ENCODE measurements at places on chromosomes 6 and 20.

- no peak for DNase-seq
These were observed 44.8 kb downstream of the POPDC3 start for GRCh38 chr6:105135056-105135455.

DNA sequence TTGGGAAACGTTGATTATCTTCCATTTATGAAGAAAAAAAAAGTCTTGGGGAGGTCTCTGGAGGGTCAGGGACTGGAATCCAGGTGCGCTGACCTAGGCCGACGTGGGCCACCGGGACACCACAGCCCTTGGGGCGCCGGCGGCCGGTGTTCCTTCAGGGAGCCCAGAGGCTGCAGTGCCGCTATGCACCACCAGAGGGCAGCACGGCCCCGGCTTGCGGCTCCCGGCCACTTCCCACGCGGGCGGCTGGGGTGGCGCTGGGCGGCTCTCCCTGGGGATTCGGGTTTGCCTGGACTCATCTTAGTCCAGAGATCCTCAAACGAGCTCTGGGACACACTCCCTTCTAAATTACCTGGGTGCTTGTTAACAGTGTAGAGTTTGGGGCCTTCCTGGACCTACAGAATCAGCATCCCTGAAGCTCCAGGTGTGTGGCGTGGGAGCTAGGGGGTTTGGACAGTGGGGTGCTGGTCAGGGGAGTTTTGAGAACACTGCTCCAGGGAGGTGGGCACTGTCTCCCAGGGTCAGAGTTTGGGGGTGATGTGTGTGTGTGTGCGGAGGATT lies 23.0 kb upstream of the GTSF1L start:
- peak; percentile 48 for DNase-seq

DNA sequence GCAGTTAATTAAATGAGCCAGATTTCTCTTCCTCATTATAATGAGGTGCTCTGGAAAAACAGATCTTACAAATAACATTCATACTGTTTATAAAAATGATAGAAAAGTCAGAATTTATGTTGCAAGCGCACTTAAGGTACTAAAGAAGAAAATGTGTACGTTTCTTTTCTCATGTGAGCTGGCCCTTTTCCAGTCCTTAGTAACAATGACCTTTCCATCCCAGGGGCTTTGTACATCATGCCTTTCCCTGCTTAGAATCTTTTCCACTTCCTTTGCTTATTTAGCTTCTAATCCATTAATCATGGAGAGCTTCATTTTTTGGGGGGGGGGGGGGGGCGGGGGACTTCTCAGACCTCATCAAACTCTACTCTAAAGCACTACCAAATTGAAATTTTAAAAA lies 4.8 kb downstream of the FBXO5 start:
- no peak for DNase-seq

DNA sequence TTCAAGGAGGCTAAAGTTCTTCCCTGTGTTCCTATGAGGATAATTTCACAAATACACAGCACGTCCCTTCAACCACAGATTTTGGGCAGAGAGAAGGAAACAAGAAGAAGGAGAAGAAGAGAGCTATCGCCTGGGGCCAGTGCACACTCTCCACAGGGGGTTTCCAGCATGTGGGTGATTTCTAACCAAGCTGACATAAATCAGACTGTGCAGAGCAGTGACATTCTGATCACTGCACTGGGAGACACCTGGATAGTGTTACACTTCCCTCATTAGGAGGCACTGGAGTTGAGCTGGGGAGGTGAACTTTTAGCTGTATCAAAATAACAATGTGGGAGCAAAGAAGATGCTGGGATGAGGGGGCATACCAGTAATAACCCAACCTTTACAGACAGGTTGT lies 71.8 kb upstream of the CENPW start:
- DNase-seq = no peak

GRCh38 chr6:69841862-69842261 lies 24.5 kb upstream of the COL19A1 start:
- DNase-seq = no peak

DNA sequence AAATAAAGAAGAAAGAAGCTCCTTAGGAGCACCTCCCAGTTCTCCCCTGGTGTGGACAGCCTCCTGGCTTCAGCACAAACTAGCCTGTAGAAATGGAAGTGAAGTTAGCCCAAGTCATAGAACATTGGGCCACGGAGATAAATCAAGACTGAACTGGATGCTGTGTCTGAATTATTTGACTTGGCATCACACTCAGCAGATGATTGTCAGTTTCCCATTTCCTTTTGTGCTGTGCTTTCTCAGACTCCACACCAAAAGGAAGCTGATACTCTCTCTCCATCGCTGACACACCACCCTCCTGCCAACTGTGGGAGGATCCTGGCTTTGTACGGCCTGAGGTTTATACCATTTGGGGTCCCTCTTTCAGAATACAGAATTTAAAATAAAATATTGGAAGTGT lies 209.8 kb downstream of the TFAP2A start:
- DNase-seq = no peak

DNA sequence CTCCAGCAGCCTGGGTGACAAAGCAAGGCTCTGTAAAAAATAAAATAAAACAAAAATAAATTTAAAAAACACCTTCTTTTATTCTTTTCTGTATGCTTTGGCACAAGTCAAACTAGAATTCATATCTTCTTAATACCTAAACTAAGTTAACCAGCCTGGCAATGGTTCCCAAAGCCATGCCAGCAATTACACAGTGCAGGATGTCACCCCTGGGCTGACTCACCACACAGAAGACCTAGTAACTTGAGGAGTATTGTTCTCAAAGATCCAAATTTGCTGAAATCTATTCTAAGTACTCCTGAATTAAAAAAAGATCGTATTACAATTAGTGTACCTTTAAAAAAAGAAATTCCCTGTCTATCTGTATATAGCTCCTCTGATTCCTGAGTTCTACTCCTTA lies 162.7 kb upstream of the SGK1 start:
- no peak for DNase-seq

DNA sequence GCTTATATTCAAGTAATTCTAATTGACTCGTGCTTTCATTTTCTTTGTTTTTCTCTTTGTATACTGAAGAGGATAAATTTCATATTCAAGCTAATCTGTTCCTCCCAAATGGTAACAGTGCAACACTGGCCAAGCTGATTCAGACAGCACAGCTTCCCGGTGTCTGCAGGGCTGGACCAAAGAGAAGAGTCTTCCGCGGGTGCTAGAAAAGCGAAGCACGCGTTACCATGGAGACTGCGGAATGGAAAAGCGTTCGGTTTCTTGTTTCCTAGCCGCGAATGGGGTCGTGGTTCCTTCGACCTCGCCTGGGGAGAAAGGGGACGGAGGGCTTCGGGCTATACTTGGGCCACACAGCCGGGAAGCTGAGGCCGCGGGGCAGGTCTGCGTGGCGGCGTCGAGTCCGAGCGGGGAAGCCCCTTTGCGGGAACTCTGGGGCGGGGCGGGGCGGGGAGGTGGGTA lies 6.2 kb upstream of the ZNF311 start:
- peak; percentile 18 for DNase-seq

- DNase-seq = no peak
These were observed 212.9 kb upstream of the PMEPA1 start for GRCh38 chr20:57922706-57923105.

- DNase-seq = no peak
These were observed 560 bp downstream of the YTHDF1 start for GRCh38 chr20:63215101-63216040.

GRCh38 chr20:46358346-46359058 lies 47.9 kb downstream of the ELMO2 start:
- no peak for DNase-seq

DNA sequence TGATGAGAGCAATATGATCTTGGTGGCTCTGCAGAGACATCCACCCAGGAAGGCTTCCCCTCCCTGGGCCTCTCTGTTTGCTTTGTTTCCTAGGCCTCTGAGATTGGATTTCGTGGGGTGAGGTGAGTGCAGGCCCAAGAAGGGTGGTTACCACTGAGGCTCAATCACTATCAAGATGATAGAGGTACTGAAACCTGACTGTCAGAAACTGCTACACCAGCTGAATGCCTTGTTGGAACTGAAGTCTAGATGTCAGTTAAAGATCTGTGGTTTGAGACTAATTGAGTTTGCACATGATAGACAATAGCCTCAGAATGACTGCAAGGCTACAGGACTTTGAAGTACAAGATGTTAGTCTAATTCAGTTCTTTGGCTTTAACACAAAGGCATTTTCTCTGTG lies 15.2 kb downstream of the VNN1 start:
- DNase-seq = no peak

DNA sequence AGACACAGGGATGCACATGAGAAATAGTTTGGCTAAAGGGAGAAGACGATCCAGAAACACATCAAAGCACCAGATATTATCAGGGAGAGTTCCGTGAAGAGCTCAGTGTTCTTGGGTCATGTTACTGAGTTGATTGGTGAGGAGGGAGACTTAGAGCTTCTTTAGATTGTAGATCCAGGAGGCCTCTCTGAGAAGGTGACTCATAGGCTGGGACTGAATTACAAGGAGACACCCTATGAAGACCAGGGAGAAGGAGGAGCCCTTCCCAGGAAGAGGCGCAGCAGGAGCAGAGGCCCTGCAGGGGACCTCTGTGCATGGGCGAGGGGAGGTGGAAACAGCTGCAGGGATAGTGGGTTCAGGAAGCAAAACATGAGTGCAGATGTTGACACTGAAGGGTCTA lies 196.5 kb downstream of the SLC24A3 start:
- DNase-seq = no peak

DNA sequence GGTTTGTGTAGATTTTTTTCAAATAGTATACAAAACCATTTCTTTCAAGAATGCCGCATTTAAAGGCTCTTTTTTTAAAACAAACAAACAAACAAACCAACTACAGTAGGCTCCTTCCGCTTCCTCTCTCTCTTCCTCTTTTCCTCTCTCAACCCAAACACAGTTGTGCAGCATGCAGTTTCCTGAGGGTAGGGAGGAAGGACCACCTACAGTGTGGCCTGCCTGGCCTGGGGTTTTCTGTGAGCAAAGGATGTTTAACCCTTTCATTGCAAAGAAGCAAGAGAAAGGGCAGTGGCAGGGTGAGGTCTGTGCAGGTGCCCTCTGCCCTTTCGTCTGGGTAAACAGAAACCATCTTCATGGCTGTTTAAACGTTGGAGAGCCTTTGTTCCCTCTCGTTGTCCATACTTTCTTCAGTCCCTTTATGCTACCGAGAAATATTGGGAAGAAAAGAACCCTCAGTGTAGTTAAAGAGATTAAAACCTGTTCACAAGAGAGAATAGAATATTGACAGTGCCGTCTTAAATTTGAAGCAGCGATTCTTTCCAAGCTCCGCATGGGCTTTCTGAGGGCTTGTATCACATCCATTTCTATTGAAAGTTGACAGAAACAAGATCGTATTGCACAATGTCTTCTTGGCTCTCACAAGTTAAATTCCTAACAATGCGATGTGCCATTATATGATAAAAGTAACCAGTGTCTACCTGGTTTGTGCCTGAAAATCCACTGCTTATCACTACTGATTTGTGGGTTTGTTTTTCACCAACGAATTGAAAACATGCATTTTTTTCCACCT lies 215.5 kb upstream of the SNX9 start:
- no peak for DNase-seq

DNA sequence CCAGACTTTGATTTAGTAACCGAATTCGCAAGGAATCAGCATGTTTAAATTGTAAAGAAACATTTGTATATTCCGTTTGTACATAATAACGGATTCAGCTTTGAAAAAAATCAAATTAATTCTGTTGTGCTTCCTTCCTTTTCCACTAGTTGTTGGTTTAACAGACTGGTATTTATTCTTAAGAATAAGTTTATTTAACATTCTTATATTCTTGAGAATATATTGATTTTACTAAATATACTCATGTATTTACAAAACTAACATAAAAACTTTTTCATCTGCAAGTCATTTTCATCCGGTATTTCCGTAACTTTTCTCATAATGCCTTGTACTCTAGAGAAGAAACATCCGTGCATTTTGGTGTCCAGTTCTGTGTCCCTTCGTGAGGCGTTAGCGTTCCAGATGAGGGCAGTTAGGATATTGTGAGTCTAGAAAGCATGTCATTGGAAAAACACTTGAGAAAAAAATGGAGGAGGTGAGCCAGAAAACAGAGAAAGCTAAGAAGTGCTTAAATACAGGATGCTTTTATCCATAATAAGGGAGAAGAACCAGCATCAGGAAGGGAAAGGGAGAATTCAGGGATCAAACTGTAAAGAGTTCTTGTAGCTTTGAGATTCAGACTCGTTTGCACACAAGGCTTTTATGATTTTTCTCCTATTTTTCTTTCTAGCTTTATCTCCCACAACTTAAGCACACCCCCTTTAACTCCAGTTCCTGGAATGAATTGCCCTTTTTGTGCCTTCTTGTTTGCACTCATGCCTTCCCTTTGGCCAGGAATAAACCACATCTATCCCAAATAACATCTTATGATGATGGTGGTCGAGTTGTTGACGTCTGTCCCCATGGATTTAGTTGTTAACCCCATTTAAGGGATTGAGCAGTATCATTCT lies 1.8 kb downstream of the WRNIP1 start:
- no peak for DNase-seq

DNA sequence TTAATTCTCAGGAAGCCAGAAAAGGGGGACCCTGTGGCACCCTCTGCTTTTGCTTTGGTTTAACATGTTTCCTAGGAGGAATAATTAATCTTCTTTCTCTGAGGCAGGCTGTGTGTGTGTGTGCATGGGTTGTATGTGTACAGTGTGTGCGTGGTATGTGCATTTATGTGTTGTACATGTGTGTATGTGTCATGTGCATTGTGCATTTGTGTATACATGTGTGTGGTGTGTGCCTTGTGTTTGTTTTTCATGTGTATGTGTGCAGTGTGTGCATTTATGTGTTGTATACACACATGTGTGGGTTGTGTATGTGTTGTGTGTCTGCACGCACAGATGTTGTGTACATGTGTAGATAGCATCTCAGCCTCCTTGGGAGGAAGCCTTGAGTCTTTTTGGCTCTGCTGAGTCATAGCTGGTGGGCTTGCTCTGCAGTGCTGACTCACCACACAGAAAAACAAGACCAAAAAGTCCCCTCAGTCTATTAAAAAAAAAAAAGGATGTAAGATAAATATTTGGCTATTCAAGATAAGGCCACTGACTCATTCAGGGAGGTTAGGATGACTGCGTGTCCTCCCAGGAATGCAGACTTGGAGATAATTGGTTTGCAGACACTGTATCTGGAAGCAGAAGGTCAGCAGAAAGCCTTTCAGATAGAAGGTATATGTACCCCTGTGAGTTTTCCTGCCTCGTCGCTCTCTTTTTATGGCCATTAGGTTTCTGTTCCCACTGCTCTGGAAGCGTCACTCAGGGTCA lies 58.6 kb downstream of the SYNJ2 start:
- DNase-seq = peak; percentile 82

- DNase-seq = no peak
These were observed 106.0 kb downstream of the FOXO3 start for GRCh38 chr6:108666656-108667260.

GRCh38 chr6:95417856-95418255 lies 159.5 kb upstream of the MANEA start:
- no peak for DNase-seq

GRCh38 chr6:128979071-128979470 lies 96.1 kb downstream of the LAMA2 start:
- no peak for DNase-seq

DNA sequence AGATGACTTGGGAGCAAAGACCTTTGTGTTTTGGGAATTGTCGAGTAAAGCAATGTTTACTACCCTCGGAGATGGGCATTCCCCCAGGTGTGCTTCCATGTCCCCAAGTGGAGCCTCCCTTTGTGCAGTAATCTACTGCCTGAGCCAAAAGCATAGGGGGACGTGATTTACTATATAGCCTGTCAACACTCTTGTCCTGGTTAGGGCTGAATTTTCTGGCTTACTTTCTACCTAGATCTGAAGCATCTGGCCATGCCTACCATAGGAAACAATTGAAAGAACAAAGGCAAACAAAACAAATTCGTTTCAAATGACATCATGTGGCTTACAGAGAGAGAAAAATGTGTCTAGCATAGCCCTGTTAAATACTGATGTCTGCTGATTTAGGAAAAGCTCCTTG lies 350.6 kb downstream of the SAMD5 start:
- no peak for DNase-seq
